Substantia nigra (tissue), 51 donors: ENCODE measurements at places on chromosomes 16 and 17.

GRCh38 chr17:6352801-6353560 is 81.9 kb downstream of the AIPL1 start:
- no peak for DNase-seq

DNA sequence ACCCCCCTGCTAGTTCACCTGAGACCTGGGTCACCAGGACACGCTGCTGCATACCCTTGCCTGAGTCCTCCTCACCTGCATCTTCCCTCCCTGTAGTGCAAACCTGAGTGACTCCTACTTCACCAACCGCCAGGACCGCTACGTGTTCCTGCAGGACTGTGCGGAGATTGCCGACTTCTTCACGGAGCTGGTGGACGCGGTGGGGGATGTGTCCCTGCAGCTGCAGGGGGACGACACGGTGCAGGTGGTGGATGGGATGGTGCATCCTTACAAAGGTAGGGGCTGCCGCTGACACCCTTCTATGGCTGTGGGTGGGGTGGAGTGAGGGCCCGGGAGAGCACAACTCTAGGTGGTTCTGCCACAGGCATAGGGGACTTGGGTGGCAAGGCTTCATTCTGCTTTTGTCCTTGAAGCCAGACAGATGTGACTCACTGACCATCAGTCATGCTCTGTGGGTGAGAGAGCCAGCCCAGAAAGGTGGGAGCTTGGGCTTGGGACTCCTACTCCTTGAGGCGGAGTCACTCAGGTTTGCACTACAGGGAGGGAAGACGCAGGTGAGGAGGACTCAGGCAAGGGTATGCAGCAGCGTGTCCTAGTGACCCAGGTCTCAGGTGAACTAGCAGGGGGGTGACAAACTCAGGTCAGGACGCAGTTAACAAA is 22.3 kb downstream of the PGS1 start:
- no peak for DNase-seq

DNA sequence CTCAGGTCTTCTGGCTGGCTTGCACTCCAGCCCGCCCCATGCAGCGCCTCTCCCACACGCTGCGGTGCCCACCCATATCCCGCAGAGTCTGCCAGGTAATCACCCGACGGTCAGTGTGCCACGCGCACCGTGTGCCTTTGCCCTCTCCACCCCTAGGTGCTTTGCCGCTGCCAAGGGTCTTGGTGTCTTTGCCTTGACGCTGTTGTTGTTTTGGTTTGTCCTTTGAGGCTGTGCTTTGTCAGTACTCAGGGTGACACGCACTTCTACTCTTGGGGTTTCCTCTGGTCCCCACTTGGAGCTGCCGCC is 30.1 kb downstream of the UBN1 start:
- DNase-seq = no peak

GRCh38 chr16:81873843-81874752 is 95.0 kb downstream of the PLCG2 start:
- DNase-seq = no peak

DNA sequence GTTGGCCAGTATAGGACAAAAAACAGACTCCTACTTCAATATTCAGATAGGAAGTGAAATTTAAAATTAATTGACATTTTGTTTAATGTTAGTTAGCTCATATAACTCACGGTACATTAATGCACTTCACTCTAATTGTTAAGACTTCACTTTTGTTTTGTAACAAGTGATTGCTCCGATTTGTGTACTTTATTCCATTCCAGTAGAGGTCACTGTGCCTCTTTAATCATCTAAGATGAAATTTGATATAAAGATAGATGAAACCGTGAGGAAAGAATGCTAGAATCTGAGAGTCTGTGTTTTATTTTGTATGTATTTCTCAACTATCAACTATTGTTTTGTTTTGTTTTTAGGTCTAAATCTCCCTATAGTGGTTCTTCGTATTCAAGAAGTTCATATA is 29.0 kb downstream of the RBBP6 start:
- DNase-seq = no peak

- no peak for DNase-seq
These were observed 82.8 kb downstream of the SNX29 start for GRCh38 chr16:12059216-12059769.

- no peak for DNase-seq
These were observed 130.2 kb downstream of the STX8 start for GRCh38 chr17:9445424-9445823.

DNA sequence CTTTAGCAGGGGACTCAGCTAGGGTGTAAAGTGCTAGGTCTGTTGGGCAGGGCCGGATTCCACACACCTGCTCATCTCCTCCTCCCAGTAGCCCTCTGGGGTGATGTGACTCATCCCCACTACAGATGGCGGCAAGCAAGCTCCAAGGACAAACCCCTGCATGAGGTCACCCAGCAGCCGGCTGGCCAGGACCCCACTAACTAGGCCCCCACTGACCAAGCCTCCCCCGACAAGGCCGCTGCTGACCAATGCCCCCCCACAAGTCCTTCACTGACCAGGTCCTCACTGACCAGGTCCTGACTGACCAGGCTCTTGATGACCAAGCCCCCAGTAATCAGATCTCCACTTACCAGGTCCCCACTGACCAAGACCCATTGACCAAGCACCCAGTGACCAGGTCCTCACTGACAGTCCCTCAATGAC is 36.7 kb downstream of the TNFRSF13B start:
- DNase-seq = no peak

- no peak for DNase-seq
These were observed 1.1 kb downstream of the RARA start for GRCh38 chr17:40309949-40310510.

DNA sequence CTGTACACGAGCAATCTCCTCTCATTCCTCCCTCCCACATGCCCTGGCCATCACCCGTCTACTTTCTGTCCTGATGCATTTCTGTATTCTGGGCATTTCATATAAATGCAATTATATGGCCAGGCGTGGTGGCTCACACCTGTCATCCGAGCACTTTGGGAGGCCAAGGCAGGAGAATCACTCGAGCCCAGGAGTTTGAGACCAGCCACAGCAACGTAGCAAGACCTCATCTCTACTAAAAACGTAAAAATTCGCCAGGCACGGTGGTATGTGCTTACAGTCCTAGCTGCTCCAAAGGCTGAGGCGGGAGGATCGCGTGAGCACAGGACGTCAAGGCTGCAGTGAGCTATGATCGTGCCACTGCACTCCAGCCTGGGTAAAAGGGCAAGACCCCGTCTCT is 4.8 kb downstream of the MEAK7 start:
- DNase-seq = no peak

GRCh38 chr16:17204206-17204605 is 266.6 kb downstream of the XYLT1 start:
- no peak for DNase-seq

DNA sequence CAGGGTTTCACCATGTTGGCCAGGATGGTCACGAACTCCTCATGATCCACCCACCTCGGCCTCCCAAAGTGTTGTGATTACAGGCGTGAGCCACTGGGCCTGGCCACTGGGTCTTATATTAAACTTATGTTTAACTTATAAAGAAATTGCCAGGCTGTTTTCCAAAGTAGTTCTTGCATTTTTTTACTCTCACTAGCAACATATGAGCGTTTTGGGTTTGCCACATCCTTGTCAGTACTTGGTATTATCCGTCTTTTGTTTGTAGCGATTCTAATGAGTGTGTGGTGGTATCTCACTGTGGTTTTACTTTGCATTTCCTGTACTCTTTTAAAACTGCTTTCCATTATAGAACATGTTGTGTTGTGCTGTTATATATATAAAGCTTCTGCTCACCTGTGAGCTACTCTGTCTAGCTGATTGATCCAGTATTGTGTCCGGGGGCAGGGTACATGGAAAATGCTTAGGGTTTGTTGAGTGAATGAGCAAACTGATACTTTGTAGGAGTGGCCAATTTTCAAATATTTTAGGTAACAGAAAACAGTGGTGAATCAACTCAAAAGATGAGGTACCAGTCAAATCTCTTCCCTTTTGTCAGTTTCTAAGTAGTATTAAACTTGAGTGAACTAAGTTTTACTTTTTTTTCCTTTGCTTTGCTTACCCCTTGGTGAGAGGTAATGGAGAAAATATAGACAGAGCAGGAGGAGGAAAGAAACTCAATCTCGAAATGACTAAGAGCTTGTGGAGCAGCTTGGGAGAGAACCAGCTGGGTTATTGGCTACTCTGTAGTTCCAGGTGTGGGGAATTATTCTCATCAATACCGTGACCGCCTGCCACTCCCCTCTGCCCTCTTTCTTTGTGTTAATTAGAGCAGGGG is 75.8 kb downstream of the PITPNC1 start:
- DNase-seq = no peak

DNA sequence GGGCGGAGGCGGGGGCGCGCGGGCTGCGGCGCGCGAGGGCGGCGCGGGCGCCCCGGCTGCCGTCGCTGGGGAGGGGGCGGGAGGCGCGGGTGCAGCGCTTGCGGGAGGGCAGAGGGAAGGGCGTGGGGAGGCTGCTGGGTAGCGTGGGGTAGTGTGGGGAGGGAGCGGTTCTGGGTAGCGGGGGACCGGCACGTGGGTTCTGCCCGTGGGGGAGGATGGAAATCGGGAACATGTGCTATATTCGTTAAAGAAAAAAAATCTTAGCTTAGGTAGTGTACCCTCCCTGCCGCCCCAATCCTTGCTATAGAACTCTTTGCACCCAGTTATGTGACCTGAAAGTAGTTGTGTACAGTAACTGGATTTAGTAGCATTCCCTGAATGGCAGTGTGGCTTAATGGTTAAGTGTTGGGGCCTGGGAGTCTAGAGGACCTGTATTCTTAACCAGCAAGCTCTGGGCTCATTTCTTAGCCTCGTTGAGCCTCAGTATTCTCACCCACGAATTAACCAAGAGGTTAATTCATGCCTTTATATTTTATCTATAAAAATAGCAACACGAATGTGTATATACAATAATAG is 646 bp downstream of the RABEP1 start:
- peak; percentile 35 for DNase-seq

DNA sequence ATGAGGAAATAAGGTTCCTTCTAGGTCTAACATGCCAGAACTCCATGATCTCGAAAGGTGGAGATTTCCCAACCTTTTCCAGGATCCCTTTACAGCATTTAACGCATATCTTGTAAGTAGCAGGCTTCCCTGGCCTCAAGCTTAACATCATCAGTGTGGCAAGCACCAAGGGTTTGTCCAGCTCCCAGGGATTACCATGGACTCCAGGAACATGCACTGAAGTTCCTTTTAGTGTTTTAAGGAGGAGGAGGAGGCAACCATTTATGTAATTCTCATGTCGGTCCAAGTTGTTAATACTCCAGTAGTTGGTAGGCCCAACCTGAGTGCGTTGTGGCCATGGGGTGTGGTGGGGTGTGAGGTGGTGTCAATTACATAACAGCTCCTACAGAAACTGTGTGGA is 11.8 kb upstream of the SKAP1 start:
- no peak for DNase-seq

GRCh38 chr17:27422601-27423000 is 33.6 kb upstream of the KSR1 start:
- DNase-seq = no peak

DNA sequence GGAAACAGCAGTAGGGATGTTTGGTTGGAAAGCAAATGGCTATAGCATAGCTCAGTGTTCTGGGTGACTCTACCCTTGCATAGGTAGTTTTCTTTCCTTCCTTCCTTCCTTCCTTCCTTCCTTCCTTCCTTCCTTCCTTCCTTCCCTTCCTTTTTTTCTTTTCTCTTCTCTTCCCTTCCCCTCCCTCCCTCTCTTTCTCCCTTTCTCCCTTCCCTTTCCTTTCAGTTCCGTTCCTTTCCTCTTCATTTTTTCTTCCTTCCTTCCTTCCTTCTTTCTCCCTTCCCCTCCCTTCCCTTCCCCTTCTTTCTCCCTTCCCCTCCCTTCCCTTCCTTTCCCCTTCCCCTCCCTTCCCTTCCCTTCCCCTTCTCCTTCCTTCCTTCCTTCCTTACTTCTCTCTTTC is 31.3 kb downstream of the GDE1 start:
- no peak for DNase-seq

DNA sequence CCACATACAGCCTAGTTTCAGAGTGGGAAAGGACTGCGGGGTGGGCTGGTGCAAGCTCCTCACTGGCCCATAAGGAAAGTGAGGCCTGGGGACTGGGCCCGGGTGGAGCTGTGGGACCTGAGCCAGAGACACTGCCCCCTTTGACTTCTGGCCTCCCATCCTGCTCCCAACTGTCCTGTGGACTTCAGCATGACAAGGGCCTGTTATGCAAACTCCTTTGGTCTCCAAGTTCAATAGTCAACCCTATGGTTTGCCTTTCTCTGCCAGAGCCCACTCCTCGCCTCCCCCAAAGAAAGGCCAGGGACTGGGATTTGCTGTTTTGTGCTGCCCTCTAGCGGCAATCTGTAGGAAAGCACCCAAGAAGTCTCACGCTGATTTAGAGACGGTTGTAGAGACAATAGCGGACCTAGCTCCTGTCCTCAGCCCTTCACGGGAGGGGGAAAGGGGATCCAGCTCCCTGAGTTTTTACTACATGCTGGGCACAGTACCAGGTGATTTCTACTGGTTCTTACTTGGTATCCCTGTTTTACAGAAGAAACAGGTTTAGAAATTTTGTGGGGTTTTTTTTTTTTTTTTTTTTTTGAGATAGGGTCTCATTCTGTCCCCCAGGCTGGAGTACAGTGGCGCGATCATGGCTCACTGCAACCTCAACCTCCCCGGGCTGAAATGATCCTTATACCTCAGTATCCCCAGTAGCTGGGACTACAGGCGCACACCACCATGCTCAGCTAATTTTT is 1.2 kb upstream of the TLCD3B start:
- DNase-seq = peak; percentile 17

DNA sequence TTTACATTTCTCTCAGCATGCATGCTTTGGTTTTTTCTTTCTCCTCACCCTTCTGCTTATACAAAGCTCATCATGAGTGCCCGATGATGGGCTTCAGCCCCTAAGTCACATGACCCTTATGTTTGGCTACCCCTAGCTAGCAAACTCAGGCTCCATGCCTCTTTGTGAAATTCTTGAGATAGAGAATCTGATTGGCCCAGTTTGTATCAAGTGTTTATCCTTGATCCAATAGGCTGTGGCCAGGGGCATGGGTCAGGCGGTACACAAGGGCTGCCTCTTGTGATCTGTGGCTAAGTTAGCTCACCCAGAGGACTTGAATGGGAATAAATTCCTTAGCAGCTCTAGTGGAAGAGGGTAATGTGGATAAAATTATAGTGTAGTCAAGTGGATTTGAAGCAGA is 11.5 kb upstream of the TOX3 start:
- no peak for DNase-seq

DNA sequence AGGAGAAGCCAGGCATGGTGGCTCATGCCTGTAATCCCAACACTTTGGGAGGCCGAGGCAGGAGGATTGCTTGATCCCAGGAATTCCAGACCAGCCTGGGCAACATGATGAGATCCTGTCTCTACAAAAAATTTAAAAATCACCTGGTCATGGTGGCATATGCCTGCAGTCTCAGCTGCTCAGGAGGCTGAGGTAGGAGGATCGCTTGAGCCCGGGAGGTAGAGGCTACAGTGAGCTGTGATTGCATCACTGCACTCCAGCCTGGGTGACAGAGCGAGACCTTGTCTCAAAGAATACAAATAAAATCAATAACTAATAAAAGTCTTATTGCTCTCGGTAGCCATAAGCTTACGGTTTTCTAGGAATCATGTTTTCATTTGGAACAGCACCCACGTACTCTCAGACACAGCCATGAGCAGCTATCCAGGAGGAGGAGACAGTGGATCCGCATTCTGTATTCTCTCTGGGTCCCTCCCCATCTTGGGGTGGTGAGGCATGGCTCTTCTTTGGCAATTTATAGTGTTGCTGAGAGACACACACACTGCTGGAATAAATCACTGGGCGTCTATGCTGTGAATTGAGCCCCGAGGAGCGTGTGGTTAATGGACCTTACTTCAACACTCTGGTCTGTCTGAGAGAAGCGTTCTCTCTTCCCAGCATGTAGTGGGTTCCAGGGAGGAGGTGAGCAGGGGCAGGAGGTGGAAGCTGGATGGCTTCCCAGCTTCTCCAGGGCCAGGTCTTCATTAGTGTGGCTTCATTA is 8.5 kb upstream of the ADCY9 start:
- no peak for DNase-seq
